ENCODE measurements at places on chromosomes 13 and 19.

GRCh38 chr19:6423499-6424194, 964 bp downstream of the KHSRP start:
- no peak for DNase-seq

DNA sequence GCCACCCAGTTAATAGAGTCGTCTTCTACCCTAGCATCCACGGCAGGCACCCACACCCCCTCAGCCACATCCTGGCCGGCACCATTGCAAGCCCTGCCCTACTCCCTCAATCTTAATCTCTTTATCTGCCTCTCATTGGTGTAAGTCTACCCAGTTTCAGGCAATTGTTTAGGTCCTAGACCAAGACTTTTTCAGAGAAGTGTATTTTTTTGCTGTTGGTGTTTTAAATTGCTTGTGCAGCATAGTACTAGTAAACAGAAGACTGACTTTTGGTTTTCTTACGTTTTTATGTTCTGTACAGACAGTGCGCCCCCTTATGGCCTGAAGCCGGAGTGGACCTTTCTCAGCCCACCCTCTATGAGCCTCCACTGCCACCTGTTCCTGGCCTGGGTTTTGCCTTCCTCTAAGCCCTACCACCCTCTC, 2.3 kb upstream of the LCP1 start:
- no peak for DNase-seq

DNA sequence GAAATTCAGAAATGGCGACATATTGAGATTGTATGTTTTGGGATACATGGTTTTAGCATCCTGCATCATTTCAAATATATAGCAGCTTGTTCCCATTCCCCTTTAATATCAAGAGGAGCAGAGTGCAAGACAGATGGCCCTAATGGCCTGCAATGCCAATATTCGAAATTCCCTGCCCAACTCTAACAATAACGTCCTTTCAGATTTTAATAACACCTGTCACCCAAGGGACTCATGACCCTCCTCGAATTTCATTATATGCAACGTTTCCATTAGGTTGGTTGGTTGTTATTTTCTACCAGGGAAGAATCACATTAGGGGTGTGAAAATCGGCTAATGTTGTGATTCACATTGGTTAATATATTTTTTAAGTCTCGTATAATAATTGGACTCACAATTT, 170.0 kb downstream of the TNFSF13B start:
- DNase-seq: peak; percentile 56

GRCh38 chr13:32284927-32285632, 30.1 kb downstream of the ZAR1L start:
- no peak for DNase-seq

- no peak for DNase-seq
These were observed 1.2 kb downstream of the DAPK3 start for GRCh38 chr19:3969435-3970312.

- DNase-seq: peak; percentile 52
These were observed 757.6 kb downstream of the LIG4 start for GRCh38 chr13:107457686-107458085.

- no peak for DNase-seq
These were observed 4.6 kb upstream of the CACNG8 start for GRCh38 chr19:53958168-53958571.

DNA sequence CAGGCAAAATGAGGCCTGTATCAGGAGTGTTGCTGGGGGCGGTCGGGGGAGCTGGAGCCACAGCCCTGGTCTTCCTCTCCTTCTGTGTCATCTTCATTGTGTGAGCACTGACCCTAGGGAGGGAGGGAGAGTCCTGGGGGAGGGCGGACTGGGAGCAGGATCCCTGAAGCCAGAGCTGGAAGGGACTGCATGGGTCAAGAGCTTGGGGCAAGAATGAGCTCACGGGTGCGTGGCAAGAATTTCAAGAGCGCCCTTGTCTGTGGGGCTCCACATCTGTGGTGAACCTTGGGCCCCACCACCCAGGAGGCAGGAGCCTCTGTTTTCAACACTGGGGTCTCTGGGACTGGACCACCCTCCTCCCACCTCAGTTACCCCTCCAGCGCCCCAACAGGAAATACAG, 4.7 kb downstream of the SIGLEC7 start:
- no peak for DNase-seq

Measured in NCI-H1930 (cell line).